ENCODE measurements at places on chromosomes 5 and 9.

DNA sequence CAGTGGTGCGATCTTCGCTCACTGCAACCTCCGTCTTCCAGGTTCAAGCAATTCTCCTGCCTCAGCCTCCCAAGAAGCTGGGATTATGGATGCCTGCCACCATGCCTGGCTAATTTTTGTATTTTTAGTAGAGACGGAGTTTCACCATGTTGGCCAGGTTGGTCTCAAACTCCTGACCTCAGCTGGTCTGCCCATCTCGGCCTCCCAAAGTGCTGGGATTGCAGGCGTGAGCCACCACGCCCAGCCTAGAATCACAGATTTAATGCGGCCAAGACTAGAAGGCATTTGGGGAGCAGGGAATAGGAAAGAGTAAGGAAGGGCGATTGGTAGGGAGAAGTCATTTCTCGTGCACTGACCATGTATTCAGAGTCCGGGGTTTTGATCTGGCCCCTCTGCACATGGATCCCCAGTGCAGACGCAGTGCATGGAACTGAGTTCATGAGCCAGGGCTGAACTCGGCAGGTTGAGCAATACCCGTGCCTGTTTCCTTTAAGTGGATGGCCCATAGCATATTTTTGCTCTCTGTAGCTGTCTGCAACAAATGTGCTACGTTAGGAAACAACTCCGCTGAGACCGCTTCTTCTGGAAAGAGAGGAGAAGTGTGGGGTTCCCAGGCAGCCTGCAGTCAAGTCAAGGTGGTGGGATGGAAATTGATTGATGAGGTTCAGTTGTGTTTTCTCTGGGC lies 3.4 kb upstream of the HMCN2 start:
- no peak for DNase-seq

GRCh38 chr9:93600504-93600903 lies 24.1 kb downstream of the PHF2 start:
- no peak for DNase-seq

GRCh38 chr9:137195525-137196220 lies 4.9 kb downstream of the TPRN start:
- DNase-seq: no peak

DNA sequence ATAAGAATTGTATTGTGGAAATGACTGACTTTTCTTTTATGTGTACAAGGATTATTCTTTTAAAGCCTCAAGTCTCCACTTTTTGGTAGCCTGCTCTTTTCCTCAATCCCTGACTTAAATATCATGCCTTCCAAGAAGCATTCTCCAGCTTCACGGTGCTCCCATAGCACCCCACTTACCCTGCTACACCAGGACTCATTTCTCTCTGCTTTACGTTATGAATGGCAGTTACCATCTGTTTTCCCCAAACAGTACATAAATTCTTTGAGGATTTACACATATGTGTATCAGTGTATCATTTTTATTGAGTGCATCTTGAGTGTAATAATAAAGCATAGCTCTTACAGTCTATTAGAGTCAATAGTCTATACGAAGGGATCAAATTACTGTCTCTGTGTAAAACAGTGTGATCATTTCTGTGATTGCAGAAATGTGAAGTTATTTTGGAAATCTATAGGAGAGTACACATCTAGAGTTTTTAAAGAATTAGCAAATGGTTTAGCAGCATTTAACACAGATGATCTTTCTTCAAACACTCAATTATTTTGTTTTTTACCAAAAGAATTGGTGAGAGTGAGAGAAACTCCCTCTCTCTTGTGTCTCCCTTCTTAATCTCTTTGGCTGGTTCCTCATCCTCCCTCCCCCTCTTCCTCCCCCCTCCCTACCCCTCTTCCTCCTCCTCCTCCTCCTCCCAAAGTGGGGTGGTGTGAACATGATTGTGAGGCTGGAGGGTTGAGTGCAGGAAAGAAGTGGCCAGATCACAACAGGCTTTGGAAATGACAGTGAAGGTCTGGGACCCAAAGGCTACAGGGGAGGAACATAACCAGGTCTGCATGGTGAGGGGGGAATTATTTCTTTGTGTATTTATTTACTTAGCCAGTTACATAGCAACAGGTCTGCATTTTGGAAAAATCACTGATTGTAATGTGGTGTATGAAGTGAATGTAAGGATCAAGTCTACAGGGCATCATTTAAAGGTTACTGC lies 27.6 kb upstream of the ECM2 start:
- no peak for DNase-seq

- DNase-seq: no peak
Observed at GRCh38 chr5:58929726-58930125, 346.9 kb downstream of the RAB3C start.

- no peak for DNase-seq
Observed at GRCh38 chr5:135437422-135437795, 9.7 kb downstream of the DCANP1 start.

DNA sequence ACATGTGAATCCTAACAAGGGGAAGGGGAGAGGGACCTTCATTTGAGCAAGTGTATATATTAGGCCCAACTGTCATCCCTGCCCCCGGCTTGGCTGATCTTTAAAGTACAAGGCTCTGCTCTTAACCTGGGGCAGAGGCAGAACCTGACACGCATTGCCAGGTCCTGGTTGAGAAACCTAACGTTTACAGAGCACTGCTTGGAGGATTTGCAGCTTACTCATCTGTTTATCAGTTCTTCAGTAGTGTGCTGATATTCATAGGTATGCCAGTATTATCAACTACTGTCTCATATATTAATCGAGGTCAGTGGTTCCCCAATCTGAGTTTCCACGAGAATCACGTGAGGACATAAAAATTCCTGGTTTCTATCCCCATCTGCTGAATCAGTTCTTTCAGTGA lies 50.4 kb downstream of the ACO1 start:
- DNase-seq: no peak

DNA sequence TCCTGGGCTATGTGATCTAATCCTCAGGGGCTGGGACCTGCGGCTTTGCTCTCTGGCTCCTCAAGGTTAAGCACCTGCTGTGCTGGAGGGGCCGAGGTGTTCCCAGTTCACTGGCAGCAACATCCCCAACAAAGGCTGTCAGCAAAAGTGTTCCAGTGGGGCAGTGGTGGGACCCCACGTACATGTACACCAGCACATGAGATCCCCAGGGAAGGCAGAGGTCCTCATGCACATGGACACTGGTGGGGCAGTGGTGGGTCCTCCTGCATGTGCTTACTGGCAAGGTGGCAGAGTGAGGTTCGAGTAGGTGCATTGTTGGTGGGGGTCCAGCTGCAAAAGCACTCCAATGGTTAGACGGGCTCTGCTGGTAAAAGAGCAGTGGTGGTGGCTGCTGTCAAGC lies 255.6 kb upstream of the MPDZ start:
- no peak for DNase-seq

DNA sequence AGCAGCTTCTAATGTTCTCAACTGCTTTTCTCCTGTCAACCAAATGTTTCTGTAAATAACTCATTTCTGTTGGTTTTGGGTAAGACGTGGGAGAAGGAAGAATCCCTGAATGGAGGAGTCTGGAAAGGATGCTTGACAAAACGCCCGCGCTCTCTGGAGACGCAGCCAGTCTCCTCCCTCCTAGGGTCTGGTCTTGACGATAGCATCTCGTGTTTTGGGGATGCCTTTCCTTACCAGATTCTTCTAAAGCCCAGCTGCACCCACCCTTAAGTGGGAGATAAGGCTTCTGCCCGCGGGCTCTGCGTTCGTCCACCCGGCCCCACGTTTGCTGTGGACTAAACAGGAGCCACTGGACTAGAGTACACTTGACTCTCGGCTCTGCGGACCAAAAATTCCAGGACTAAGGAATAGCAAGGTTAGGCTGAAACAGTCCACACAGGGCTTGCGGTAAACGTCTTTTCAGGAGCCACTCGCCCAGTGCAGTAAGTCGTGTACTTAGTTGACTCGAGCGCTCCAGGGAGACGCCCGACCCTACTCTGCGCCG lies 491 bp upstream of the CTSL start:
- no peak for DNase-seq

GRCh38 chr9:38278931-38279679 lies 113.4 kb upstream of the ALDH1B1 start:
- no peak for DNase-seq

GRCh38 chr5:102414448-102414847 lies 84.4 kb downstream of the SLCO6A1 start:
- DNase-seq: no peak

DNA sequence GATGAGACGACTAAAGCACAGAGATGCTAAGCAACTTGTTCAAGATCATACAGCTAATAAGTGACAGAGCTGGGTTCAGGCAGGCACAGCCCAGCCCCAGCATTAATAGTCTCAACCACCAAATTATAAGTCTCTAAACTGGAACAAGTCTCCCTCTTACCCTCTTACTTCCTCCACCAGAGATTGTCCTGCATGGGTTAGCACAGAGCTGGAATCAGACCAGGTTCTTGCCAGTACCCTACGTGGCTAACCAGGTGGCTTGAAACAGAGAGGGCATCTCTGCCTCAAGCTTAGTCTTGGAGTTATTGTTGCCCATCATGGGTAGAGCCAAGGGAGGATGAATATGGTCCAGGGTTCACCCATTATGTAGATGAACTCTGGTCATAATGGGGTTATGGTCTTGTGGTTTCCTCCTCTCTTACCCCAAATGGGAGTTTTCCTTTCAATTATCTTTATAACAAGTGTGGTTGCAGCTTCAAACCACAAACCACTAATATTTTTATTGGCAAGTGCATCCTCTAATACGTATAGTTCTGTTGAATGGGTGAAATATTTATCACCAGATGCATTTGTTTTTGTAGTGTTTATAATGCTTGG lies 8.3 kb upstream of the XPA start:
- no peak for DNase-seq

GRCh38 chr5:112186401-112186990 lies 232.6 kb downstream of the EPB41L4A start:
- DNase-seq: no peak

- no peak for DNase-seq
Observed at GRCh38 chr9:135766707-135767106, 64.7 kb downstream of the KCNT1 start.

GRCh38 chr9:25917731-25918362 lies 239.6 kb upstream of the TUSC1 start:
- no peak for DNase-seq

DNA sequence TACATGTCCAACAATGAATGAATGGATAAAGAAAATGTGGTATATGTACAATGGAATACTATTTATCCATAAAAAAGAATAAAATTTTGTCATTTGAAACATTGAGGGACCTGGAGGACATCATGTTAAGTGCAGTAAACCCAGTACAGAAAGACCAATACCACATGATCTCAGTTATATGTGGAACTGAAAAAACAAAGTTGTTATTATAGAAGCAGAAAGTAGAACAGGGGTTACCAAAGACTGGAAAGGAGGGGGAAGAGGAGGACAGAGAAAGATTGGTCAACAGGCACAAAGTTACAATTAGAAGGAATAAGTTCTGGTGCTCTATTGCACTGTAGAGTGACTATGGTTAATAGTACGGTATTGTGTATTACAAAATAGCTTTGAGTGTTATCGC lies 233.8 kb downstream of the SEMA6A start:
- no peak for DNase-seq

DNA sequence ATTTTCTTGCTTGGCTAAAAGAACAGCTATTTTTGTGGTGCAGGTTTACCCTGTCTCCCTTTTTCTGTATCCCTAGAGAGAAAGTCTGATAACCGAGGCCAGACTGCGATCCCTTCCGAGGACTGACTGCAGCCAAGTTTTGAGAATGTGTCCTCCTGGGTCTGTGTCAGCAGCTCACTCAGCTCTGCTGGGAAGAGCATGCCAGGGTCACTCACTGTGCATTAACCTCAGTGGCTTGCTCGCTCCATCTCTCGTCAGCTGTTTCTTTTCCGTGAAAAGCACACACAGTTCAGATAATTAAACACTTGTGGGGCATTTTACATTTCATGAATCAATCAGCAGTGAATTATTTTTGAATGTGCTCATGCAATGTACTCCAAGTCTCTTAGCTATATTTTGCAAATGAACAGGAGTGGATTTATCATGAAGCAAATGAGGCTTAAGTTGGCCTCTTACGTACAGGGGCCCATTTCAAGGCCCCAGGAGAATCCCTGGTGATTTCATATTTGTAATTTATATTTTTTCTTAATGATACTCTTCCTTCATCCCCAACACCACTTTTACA lies 252.1 kb downstream of the SMARCA2 start:
- DNase-seq: no peak

DNA sequence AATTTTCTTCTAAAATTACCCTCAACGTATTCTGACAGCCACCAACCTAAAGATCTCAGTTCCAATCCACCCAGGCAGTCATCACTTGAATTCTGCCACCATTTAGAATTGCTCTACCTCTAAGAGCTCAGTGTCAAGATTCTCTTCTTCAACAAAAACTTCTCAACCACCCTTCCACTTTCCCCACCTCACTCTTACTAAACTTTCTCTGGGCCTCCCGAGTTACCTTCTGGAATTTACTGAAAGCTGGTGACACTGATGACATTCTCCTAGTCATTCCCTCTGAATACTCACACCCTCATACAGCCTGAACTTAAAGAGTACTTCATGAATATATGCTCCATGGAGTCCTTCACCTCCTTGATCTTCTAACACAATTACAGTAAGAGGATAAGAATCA lies 209.5 kb downstream of the TSSK1B start:
- DNase-seq: no peak

DNA sequence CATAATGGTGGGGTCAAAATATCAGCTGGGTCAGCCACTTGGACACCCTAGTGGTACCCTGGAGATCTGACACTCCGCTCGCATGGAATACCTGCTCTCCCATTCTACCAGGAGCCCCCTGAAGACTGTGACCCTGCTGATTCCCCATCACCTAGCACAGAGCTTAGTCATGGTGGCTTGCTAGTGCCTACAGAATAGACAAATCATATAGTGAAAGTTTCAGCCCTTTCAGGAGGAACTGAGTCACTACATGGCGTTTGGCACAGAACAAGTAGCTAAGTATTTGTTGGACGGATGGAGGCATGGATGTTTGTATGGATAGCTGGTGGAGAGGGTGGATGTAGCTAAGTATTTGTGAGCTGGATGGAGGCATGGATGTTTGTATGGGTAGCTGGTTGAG lies 65.3 kb downstream of the LMX1B start:
- no peak for DNase-seq

DNA sequence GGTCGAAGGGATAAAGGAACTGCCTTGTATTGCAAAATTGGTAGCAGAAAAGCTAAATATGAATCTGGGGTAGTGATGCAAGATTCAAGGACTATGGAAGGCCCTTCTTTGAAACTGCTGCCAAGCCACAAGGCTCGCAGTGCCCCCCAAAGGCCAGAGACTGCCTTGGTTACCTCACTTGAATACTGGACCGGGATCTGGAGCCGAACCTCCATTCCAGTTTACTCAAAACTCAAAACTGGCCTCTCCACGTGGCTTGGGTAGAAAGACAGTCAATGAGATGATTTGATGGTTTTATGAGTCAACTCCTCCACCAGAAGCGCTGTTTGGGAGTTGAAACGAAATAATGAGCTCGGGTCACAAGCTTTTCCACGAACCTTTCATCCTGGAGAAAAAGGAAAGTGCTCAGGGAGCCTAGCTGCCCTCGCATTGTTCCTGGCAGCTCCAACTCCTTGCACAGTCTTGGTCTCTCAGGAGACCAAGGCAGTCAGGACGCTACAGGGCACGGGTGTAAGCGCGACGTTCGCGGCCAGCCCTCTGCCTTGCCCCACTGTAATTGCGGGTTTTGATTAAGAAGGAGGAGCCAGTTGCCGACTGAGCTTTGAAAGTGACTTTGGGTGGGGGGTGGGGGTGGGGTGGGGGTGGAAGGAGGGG lies 2.8 kb downstream of the ST8SIA4 start:
- DNase-seq: no peak

- no peak for DNase-seq
Observed at GRCh38 chr9:92535940-92536850, at the start of gene ECM2. TSS of gene ECM2 (minus strand) at chr9:92535990. CDS start at chr9:92522866, 13,124 bp downstream.

- no peak for DNase-seq
Observed at GRCh38 chr5:136064510-136064909, 35.7 kb downstream of the TGFBI start.

Data from activated CD4-positive, alpha-beta T cell treated with anti-CD3 and anti-CD28 coated beads for 1 hour (primary cell).